ENCODE measurements at places on chromosomes 13 and 19.
A peak's percentile ranks its signal among the peaks of the same experiment; 100 is the strongest.

- DNase-seq = no peak
These were observed 82.9 kb downstream of the DIAPH3 start for GRCh38 chr13:60080850-60081249.

GRCh38 chr13:111468037-111468959, 147.9 kb downstream of the TEX29 start:
- DNase-seq = no peak

GRCh38 chr13:113637262-113638160, 20.5 kb downstream of the ATP4B start:
- DNase-seq = peak; percentile 7

DNA sequence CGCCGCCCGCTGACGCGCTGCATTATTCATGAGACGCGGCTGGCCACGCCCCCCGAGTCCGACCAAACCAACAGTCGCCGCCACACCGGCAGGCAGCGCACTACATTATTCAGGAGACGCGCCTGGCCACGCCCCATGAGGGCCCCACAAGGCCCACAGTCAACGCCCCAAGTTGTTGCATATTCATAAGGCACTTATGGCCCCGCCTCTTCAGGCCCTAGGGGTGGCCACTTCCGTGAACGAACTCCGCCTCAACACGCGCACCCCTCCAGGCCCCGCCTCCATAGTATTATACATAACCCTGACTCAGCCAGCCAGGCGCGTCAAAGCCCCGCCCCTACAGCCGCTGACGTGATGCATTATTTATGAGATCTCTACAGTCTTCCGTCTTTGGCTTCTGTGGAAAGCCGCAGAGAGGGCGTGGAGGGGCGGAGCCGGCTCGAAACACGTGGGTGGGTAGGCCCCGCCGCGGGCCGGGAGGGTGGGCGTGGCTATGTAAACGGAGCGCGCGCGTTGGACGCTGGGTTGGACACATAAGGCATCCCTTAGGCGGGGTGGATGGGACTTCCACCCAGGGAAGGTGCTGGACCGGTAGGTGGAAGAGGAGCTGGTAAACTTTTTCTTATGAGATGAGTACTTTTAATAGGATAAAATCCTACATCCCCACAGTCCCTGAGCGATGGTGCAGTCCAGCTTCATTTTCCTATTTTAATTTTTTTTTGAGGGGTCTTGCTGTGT, 423 bp upstream of the ELL start:
- DNase-seq = peak; percentile 100

DNA sequence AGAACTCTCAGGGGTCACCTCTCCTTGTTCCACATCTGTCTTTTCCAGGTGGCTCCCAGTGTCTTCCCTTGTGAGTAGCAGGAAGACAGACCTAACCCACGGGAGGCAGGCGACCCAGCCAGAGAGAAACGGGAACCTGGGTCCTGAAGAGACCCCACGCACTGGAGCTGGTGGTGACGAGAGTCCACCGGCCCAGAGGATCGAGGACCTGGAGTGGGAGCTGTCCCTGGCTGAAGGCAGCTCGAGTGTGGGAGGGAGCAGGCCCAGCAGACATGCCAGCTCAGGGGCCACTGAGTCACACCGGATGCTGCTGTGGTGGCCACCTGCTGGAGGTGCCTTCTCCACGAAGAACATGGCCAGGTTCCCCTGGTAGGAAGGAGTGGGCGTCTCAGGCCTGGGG, 66.5 kb upstream of the ATP12A start:
- no peak for DNase-seq

GRCh38 chr13:74115133-74115532, 19.1 kb downstream of the KLF12 start:
- DNase-seq = no peak

GRCh38 chr13:112947796-112948195, 21.2 kb upstream of the MCF2L start:
- DNase-seq = no peak

GRCh38 chr19:748274-748598, 2.7 kb upstream of the MISP start:
- no peak for DNase-seq

DNA sequence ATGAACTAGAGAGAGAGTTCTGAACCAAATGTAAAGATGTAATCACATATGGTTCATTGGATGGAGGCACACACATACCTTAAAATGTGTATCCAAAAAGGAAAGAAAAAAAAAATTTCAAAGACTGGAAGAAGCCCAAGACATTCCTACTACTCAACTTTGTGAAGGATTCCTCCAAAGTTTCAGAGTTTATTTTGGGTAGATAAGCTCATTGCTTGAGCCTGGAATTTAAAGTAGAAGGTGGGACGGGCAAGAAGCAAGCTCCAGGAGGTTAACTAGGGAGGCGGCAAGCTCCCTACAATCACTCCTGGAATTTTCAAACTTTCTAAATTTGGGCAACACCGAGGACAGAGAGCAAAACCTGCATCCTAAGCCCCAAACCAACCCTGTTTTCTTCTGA, 1.9 kb downstream of the TSHZ3 start:
- no peak for DNase-seq

DNA sequence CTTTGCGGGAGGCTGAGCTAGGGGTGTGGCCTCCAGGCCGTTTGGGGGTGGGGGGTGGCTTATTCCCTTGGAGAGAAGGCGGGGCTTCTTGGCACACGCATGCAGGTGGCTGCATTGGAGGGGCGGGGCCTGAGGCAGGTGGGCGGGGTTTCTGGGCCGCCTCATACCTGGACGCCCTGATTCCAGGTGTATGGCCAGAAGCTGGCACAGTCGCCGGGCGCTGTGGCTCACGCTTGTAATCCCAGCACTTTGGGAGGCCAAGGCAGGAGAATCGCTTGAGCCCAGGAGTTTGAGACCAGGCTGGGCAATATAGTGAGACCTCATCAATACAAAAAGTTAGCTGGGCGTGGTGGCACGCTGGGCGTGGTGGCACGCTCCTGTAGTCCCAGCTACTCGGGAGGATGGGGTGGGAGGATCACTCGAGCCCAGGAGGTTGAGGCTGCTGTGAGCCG, 7.8 kb downstream of the ABCA7 start:
- no peak for DNase-seq

DNA sequence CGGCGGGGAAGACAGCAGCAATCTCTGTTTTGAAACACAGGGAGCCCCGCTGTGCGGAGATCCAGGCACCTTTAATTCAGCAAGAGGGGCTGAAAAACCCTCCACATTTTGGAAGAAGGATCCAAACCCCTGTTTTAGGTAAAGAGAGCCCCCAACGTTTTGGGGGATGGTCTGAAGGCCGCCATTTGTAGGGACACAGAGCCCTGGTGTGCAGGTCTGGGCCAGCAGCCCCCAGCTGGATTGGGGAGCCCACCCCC, 3.5 kb upstream of the HOOK2 start:
- no peak for DNase-seq

DNA sequence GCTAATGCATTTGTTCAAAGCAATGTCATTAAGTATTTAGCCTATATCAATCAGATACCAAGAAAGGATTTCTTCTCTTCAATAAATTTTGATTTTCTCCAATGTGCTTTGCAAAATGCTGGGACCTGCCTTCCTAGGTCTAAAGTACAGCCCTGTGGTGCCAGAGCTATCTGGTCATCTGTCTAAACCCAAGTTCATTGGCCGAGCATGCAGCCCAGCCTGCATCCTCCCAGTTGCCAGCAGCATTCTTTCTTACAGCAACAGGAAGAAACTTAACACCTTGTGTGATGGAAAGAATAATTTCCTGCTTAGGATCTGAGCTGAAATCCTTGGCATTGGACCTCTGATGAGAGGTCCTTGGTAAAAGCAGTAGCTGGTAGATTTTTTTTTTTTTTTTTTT, 310.0 kb downstream of the RBM26 start:
- DNase-seq = no peak

GRCh38 chr19:4576016-4576933, 16.8 kb upstream of the SEMA6B start:
- peak; percentile 79 for DNase-seq

- DNase-seq = no peak
These were observed 233.7 kb downstream of the GPC5 start for GRCh38 chr13:91632086-91632485.

GRCh38 chr19:31173991-31174390, 175.2 kb downstream of the TSHZ3 start:
- DNase-seq = no peak

- no peak for DNase-seq
These were observed 66.1 kb downstream of the ATP7B start for GRCh38 chr13:51945149-51945548.

- DNase-seq = peak; percentile 68
These were observed 439 bp downstream of the DZIP1 start for GRCh38 chr13:95643936-95644598.

- DNase-seq = no peak
These were observed 21.2 kb downstream of the WTIP start for GRCh38 chr19:34502582-34503411.

DNA sequence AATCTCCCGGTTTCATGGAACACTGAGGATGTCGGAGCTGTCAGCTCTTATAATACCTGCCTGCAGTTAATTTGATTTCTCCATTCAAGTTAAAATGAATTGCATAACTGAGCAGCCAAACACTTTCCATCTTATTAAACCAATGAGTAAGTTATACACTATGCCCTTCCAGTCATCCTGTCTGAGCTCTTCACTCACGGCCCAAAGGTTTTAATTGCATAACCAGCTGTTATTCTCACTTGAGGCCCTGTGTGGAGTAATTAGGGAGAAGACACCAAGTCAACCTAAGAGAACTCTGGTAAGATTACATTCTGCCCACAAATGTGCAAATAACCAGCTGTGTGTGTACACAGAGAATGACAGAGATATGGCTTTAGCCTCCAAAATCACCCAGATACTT, 303.5 kb downstream of the TBC1D4 start:
- no peak for DNase-seq

All from WERI-Rb-1 (cell line).